NCI-H1436 treated with DMSO at 0.1 percent for 48 hours (cell line): ENCODE measurements at places on chromosomes 2 and 18.

GRCh38 chr2:170681311-170681710, 33.8 kb upstream of the SP5 start:
- no peak for DNase-seq

GRCh38 chr18:75054046-75054445, 154.9 kb downstream of the PTGR3 start:
- no peak for DNase-seq

GRCh38 chr2:81158505-81158904, 854.0 kb upstream of the LRRTM1 start:
- no peak for DNase-seq

DNA sequence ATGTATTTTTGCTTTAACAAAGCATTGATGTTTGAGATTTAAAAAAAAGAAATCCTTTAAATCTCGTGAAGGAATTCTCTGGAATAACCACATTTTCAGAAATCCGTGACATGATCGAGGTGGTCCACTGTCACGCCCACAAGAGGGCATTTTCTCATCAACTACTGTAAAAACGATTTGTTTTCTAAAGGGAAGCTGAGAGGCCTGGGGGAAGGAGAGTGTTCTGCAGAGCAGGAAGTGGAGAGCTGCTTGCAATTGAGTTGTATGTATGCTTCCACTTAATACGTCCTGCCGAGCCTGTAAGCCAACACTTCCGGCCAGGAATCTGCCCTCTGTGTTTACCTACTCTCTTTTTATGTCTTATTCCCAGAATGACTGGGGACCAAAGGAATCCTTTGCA, 19.4 kb downstream of the KLHL29 start:
- peak; percentile 49 for DNase-seq

- no peak for DNase-seq
Measured at GRCh38 chr2:47656715-47657600, 126.0 kb upstream of the MSH6 start.

- no peak for DNase-seq
Measured at GRCh38 chr2:19140463-19141208, 217.8 kb downstream of the OSR1 start.

GRCh38 chr2:121420486-121420885, 110.2 kb upstream of the RNU4ATAC start:
- no peak for DNase-seq

GRCh38 chr2:134452042-134452733, 198.3 kb downstream of the MGAT5 start:
- DNase-seq, result no peak

DNA sequence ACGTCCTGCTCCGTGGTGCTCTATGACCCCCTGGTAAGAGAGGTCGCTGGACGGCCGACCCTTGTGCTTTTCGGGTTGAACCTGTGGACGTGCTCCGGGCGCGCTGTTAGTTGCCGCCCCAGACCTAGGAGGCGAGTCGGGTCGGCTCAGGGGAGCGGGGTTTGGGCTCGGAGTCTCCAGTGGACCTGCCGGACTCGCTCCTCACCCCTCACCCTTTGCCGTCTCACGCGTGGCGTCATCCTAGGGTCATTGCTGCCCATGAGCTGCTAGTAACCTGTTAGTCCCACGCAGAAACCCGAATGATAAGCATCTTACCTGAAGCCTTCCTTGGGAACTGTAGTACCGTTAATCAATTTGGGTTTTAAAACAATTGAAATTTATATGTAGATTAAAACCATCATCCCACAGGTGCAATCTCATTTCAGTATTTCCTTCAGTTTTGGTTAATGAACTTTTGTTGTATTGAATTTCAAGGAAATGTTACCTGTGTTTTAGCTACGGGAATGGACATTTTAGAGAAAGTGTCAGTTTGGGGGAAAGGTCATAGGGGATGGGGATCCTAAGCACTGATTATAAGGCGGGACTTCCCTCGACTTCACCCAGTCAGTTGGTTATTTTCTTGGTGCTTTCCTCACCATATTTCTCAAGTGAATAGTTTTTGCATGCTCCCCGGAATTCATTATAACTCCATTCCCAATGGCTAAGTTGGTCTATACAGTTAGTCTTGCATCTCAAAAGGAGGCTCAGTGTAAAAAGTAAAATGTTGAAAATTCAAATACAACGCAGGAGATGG, 536 bp downstream of the ELP2 start:
- DNase-seq, result no peak

- no peak for DNase-seq
Measured at GRCh38 chr2:17373041-17373440, 145.2 kb downstream of the RAD51AP2 start.

- no peak for DNase-seq
Measured at GRCh38 chr2:217954469-217954868, 48.3 kb downstream of the TNS1 start.

- DNase-seq, result no peak
Measured at GRCh38 chr2:95734976-95735890, 143.4 kb downstream of the TRIM43 start.

- no peak for DNase-seq
Measured at GRCh38 chr2:102385522-102385921, 29.9 kb downstream of the IL18R1 start.
